ENCODE measurements at places on chromosomes 11 and 22. TPM values are rescaled to one million over a fixed set of nuclear protein-coding genes. Genes with fewer than 3 reads are reported as not detected.

Gene C22orf15
- total RNA-seq = not detected

Gene GLYAT
- total RNA-seq = not detected

Gene APOA4
- not detected for total RNA-seq

- peak; percentile 68 for DNase-seq
Measured at GRCh38 chr11:2447253-2447950, 2.6 kb downstream of the KCNQ1 start.

DNA sequence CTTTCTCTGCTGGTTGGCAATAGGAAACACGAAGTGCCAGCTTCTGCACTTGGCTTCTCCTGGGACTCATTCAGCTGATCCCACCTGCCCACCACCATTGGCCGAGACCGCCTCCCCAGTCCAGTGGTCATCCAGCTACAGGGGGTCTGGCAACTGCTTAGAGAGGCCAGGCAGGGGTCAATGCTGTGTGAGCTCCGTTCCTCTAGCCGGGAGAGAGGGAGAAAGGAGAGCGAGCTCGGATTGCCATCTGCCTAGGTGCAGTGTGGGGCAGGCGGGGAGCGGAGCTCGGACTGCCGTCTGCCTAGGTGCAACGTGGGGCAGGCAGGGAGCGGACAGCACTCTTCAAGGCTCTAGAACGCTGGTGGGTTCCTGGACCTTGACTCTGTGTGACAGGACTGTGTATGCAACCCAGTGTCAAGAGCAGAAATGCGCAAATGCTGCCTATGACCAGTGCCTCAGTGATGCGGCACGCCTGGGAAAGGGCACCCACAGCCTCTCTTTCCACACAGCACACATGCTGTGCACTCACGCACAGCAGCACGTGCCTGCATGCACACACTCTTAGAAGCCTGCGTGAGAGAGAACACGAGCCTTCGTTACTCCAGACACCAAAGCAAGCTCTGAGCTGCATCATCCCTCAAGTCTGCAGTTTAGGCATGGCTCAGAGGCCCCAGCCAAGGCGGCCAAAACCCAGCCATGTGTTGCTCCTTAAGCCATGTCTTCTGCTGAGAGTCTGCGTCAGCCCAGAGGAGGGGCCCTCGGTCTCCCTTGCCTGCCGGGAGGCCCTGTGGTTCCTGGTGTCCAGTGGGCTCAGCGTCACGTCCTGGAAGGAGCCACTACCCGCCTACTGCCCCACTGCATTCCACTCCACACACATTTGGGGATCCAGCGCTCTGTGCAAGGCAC lies 26.8 kb upstream of the JAM3 start:
- no peak for DNase-seq

- DNase-seq = no peak
Measured at GRCh38 chr11:10365045-10365444, 60.2 kb downstream of the ADM start.

GRCh38 chr11:10926801-10927211 lies 69.0 kb upstream of the ZBED5 start:
- DNase-seq = no peak

DNA sequence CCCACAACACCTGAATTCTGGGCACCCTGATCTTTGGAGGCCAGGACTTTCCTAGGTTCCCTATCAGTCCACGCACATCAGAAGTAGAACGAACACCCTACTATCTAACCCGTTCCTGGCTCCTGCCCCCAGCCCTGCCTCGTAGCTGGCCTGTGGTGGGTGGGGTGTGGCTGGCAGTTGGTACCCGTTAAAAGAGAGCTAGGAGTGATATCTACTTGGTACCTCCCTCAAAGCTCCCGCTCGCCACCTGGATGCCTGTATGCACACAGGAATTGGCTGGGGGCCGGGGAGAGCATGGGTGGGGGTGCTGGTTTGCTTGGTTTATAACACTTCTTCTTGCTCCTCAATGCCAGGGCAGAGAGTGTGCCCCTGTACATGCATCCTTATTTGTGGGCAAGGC lies 14.0 kb upstream of the NECTIN1 start:
- peak; percentile 39 for DNase-seq

GRCh38 chr11:4049006-4049405 lies 45.6 kb upstream of the RRM1 start:
- DNase-seq = no peak

DNA sequence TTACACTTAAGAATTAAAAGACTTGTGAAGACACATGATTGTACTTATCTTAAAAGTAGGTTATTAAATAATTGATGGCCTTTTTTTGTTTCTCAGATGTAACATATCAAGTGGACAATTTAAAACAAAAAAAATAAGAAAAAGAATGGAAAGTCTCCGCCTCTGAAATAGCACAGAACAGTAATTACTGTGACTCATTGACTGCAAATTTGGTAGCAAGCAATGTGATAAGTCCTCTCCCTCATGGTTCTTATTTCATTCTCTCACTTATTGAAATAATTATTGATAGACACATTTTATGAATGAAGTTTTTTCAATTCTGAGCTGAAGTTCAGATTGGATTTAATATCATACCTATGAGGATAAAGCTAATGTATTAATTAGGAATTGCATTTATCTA lies 717.9 kb upstream of the LUZP2 start:
- DNase-seq = no peak

Measured in upper lobe of right lung (tissue), 1 donor.